Stimulated activated CD8-positive, alpha-beta memory T cell treated with anti-CD3 and anti-CD28 coated beads, Interleukin-15, amount 100 ng/mL, for 24 hours (primary cell): ENCODE measurements at places on chromosomes 3 and 15.

DNA sequence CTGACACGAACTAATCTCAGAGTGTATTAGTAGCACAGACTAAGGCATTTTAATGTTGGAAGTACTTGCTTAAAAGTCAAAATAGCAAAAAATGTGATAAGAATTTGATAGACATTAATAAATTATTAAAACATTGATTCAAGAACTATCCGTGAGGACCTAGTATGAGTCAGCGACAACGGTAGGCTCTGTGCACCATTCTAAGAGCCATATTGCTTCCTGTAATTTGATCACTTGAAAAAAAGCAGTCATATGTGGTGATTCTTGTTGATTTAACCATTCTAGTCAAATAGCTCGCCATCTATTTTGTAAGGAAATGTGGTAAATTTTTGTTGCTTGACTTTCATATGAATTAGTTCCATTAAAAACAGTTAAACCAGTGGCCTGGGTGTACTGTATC, 534.9 kb upstream of the ARRDC4 start:
- no peak for DNase-seq

DNA sequence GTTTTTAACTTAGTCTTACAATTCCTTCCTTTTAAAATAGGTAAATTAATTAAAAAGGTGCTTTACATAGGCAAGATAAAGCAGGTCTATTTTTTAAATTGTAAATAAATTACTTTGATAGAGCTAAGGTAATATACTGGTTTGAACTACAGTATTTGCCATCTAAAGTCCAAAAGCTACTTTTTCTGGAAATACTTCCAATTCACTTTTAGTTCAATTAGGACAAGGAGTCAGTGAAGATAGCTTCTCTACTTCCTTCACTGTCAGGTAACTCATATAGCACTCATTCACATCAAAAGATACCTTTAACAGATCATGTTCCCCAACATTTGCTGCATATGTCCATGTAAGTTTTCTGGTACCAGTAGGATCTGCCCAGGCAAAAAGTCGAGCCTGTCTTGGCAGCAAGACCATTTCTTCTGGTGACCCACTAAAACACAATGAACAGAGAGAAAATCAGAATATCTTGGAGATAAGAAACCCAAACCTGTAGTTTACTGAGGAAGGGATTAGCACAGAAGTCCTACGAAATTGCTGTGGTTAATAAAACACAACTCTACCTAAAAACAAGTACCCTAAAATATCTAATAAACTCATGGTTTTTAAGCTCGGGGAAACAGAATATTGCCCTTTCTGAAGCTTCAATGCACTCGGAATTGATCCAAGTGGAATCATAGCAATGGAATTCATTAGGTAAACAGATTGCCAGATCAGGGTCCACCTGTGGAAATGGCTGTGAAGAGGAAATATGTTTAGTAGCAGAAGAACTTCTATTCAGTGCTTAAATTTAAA, 153.1 kb downstream of the VPS13C start:
- DNase-seq: no peak

DNA sequence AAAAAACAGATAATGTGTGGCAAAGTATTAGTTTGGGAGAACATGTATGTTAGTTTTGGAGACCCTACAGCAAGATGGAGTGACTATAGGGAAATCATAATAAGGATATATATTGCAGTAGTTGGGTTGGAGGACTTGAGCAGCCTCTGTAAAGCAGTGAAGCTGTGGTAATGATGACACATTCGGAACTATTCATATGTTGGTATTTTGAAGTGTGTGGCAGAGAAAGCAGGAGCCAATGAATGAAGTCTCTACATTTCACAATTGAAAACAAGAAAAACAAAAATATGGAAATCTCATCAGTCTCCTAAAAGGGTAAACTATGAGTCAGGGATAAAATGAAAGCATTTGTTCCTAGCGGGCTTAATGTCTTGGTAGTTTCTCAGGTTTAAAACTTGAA, 645.9 kb downstream of the OTOL1 start:
- DNase-seq: no peak

DNA sequence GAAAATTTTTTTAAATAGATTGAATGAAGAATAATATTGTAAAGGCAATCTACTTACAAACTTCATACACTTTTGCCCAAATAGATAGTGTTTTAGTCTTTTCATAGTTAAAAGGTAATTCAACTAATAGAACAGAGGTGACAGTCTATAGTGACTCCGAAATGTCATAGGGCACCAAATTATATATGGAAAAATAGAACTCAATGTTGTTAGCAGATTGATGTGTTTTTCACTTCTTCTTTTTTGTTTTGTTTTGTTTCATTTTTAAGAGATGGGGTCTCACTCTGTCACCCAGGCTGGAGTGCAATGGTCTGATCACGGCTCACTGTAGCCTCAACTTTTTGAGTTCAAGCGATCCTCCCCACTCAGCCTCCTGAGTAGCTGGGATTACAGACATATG, 721 bp downstream of the CSTA start:
- no peak for DNase-seq

- no peak for DNase-seq
Observed at GRCh38 chr3:126495786-126496185, 20.1 kb upstream of the ZXDC start.

DNA sequence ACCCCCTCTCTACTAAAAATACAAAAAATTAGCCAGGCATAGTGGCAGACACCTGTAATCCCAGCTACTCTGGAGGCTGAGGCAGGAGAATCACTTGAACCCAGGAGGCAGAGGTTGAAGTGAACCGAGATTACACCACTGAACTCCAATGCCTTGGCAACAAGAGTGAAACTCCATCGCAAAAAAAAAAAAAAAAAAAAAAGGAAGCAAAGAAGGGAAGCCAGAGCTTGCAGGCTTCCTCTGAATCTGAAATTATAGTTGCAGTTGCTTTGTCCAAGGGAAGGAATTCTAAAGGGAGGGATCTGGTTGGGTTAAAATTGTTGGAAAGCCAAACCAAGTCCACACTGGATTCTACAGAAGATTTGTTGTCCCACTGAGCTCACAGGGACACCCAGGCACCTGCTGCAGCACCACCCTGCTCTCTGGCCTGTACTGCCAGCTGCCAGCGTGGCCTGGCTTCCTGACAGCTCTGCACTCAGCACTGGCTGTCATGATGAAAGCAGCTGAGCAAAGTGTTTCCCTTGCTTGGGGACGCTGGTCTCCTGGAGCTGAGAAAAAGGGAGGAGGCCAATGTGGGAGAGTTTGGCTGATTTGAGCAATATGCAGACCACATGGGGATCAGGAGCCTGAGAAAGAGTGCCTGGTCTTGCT, 88.8 kb upstream of the HES1 start:
- no peak for DNase-seq

DNA sequence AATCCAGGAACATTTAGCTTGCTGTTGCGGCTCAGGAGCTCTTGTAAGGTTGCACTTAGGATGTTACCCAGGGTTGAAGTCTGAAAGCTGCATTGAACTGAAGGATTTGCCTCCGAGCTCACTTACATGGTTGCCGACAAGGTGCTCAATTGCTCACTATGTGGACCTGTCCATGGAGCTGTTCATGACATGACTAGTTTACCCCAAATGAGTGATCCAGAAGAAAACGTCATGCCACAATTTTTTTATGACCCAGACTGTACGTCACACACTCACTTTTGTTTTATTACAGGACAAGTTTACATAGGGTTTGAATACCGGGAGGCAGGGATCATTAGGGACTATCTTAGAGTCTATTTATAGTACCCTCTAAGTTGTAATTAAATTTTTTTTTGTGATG, 21.0 kb upstream of the CLDN11 start:
- DNase-seq: no peak

GRCh38 chr3:53890726-53891475, 758 bp downstream of the SELENOK start:
- no peak for DNase-seq

- no peak for DNase-seq
Observed at GRCh38 chr15:67796196-67797127, 28.8 kb upstream of the SKOR1 start.

DNA sequence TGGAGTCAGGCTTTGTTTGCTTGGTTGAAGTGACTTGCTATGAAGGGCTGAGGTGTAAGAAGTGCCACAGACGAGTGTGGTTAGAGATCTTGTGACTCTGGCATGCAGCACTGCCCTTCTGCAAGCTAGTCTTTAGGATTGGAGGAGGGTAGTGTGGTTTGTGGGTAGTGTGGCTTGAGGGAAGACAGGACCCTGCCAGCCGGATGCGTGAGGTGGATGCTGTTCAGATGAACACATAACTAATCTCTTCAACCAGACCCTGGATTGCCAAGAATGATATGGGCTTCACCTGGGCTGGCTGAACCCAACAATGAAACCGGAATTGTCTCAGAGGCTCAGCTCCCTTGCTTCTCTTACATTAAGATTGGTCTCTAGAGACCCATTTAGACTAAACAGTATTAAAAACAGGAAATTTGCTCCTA, 32.7 kb downstream of the STARD9 start:
- no peak for DNase-seq

GRCh38 chr15:81258455-81258854, 61.8 kb downstream of the IL16 start:
- DNase-seq: no peak

GRCh38 chr3:169391672-169392071, 271.8 kb downstream of the MECOM start:
- DNase-seq: no peak

DNA sequence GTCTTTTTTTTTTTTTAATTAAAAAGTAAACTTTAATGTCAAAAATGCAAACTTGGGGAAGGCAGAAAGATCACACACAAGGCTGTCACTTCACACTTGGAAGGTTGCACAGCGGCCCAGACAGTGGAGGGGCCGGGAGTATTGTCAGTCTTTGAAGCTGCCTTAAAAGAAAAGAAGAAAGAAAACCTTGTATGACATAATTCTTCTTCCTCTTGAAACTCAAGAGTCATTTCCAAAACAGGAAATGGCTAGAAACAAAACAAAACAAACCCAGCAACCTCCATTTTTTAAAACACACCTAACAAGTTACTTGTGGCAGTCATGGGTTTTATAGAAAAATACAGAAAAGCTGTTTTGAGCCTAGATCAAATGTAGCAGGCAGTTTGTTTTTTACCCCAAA, 68.1 kb upstream of the MAGI1 start:
- no peak for DNase-seq

- no peak for DNase-seq
Observed at GRCh38 chr3:4979428-4980228, at the start of gene BHLHE40. Gene BHLHE40, plus strand, starts transcription at chr3:4979437. Its CDS starts 282 bp downstream, at chr3:4979719.

- DNase-seq: no peak
Observed at GRCh38 chr3:30113906-30114305, 492.5 kb upstream of the TGFBR2 start.

DNA sequence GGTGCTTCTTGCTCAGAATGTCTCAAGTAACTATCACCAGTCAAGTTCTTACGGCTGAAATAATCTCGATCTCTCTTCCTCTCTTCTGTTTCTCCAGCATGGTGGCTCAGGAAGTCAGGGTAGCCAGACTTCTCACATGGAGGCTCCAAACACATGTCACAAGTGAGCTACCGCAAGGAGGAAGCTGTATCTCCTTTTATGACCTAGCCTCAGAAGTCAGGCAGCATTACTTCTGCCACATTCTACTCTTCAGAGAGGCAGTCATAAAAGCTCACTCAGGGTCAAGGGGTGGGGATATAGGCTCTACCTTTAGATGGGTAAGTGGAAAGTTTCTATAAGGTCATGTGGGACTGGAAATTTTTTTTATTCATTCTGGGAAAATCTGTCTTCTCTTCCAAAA, 86.6 kb upstream of the NEO1 start:
- no peak for DNase-seq

GRCh38 chr3:4758249-4758860, 220.9 kb upstream of the BHLHE40 start:
- DNase-seq: no peak

GRCh38 chr15:69346112-69346511, 47.4 kb downstream of the PAQR5 start:
- DNase-seq: no peak

DNA sequence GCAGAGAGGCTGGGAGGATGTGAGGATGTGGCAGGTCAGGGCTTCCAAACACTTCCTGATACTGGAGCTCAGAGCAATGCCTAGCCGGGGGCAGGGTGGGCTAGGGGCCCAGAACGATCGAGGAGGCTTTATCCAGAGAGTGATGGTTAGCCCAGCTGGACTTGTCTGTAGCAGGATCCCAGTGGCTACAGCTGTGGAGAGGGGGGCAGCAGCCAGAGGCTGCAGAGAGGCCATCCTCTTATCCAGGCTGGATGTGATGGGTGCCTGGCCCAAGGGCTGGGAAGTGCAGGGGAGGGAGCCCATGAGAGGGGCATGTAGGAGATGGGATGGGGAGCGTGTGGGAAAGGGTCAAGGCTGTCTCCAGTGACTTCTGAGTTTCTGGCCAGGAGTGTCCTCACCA, 4.6 kb downstream of the PARP3 start:
- no peak for DNase-seq

- no peak for DNase-seq
Observed at GRCh38 chr3:41308119-41308518, 108.8 kb downstream of the CTNNB1 start.

GRCh38 chr3:131553495-131554247, 50.9 kb upstream of the MRPL3 start:
- no peak for DNase-seq

- DNase-seq: no peak
Observed at GRCh38 chr3:94431876-94432570, 369.2 kb downstream of the NSUN3 start.

DNA sequence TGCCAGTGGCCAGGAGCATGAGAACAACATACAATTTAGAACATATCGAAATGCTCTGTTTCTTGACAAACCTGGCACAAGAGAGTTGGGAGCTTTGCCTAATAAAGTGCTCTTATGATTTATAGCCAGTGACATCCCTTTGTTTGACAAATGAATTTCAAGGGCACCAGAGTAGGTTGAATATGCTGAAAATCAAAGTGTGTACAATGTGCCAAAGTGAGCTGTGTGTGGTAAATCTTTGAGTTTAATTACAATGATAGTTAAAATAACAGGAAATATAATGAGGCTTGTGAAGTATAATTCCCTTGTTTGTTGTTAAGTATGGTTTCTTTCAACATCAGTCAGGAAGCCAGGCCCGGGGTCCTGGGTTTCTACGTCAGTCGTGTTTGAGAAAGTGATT, 211.9 kb downstream of the EBLN2 start:
- no peak for DNase-seq

DNA sequence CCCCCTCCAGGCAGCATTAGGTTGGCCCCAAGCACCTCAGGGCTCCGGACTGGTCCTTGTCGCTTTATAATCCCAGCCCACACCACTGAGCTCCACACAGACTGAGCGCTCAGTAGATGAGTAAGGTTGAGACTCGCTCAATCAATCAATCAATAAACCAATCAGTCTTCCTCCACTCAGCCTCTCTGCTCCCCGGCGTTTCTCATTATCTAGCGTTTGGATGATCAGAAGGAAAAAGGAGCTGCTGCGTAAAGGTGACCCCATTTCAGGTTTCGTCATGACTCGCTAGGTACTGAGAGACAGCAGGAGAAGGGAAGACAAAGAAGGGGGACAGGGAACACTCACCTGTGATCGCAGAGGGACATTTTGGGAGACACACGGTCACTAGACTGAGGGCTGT, 41.2 kb downstream of the ZNF710 start:
- DNase-seq: no peak

GRCh38 chr3:83093222-83093572, 1331.8 kb upstream of the GBE1 start:
- DNase-seq: no peak

GRCh38 chr3:468172-468571, 271.6 kb downstream of the CHL1 start:
- DNase-seq: no peak

GRCh38 chr3:66028457-66028856, 10.3 kb downstream of the MAGI1 start:
- no peak for DNase-seq

- DNase-seq: no peak
Observed at GRCh38 chr15:79849789-79850188, 47.0 kb downstream of the MTHFS start.

- DNase-seq: no peak
Observed at GRCh38 chr3:98670020-98670419, 76.6 kb upstream of the CPOX start.

GRCh38 chr3:48993834-48994233, 3.8 kb downstream of the P4HTM start:
- DNase-seq: no peak
